ENCODE measurements at places on chromosomes 12 and 14. TPM values are rescaled to one million over a fixed set of nuclear protein-coding genes. Genes with fewer than 3 reads are reported as not detected.

DNA sequence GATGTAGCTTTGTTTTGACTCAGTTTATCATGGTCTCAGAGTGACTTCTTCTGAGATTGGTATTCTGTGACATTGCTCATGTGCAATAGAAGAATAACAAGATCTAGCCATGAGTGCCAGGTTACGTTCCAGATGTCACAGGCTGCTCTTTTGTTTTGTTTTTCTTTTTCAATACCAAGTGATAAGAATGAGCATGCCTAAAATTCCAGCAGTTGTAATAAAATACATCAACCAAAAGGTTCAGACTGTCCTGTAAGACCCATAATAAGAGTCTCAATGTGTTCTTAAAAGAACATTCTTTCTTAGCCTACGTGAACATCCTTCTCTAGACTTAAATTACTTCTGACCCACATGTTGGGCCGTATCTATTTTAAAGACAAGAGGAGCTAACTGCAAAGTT is 669.2 kb downstream of the DIO2 start:
- DNase-seq: no peak

Gene KRT85
- not detected for total RNA-seq

GRCh38 chr14:99043756-99044155 is 228.2 kb downstream of the BCL11B start:
- DNase-seq: peak; percentile 28

Gene KLHDC1
- 7.8 TPM for total RNA-seq

Gene ENDOU
- total RNA-seq: 1.4 TPM

Gene DPF3
- 0.64 TPM for total RNA-seq

DNA sequence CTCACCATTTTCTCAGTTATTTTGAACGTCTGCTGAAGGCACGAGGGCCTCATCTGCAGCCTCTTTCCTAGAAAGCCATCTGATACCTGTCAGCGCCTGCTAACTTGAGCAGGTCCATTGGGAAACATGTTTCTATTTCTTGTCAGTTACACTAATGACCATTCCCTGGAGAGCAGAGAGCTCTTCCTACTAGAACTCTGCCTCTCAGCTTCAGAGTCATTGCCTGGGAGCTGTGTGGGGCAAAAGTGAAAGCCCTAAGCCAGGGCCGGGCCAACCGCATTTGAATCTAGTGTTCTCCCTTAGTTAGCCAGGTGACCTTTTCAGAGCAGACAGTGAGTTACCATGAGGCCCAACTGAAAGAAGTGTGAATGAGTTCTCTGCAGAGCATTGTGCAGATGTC is 135.8 kb downstream of the EML1 start:
- peak; percentile 55 for DNase-seq

DNA sequence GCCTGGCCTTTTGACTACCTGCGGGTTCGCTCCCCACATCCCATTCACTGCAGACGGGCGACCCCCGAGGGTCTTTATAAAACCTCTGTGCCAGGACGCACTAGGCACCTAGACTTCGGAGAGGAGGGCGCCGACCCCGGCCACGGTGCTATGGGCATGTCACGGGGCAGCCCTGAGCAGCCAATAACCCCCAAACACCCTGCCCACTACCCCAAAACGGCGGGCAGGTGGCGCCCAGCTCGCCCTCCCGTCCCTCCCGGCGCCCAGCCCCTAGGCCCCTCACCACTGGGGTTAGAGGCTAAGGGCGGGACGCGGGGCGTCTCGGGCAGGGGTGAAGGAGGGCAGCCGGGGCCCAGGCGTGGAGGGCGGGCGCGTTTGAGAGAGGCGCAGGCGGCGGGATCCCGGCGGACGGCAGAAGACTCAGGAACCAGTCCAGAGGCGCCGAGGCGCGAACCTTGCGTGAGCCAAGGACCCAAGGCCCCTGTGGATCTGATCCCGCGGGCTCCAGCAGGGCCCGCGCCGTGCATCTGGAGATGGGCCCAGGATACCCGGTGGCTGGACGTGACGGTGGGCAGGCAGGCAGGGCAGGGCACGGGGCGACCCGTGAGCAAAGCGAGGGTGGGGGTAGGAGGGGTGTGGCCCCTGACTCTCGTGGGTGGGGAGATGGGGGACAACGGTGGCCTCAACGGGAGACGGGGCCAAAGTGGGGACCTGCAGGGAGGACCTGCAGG is 11.1 kb downstream of the KRT85 start:
- peak; percentile 84 for DNase-seq

Gene KDM5A
- total RNA-seq: 53.0 TPM

DNA sequence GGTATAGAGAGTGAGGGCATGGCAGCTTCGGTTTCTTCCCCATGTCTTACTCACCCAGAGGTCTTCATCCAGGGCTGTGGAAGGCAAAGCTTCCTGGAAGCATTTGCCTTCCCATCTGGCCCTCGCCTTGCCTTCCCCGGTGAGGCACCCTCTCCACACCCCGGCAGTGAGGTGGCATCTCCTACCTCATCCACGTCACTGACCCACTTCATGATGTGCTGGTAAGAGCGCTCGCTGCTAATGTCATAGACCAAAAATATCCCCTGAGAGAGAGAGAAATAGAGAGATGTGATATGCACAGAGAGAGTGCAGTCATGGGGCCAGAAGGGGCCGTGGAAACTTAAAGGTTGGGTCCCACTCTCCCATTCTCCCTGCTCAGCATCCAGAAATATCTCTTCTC is 8.3 kb upstream of the GPX2 start:
- peak; percentile 33 for DNase-seq

- DNase-seq: no peak
Measured at GRCh38 chr12:52537101-52537500, 15.8 kb downstream of the KRT71 start.

GRCh38 chr14:59101476-59101875 is 87.0 kb upstream of the DAAM1 start:
- DNase-seq: no peak

Gene PPFIA2
- 2.7 TPM for total RNA-seq

DNA sequence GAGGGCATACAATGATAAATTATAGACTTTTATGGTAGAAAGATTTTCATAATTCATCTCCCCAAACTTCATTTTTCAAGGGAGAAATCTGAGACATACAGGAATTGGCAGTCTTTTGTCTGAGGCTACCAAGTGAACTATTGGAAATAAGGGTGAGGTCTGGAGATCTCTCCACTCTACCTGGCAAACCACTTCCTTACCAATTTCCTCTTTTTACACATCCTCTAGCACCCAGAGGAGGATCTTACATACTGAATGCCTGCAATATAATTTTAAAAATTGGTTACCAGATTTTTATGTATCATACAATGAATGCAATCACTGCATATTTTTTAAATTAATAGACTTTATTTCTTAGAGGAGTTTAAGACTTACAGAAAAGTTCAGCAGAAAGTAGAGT is 6.6 kb downstream of the PDE6H start:
- DNase-seq: no peak

Measured in mesenteric fat pad (tissue), 1 donor.